ENCODE measurements at places on chromosomes 2 and 18.

GRCh38 chr2:239164335-239164871, 236.4 kb downstream of the HDAC4 start:
- peak; percentile 5 for DNase-seq

DNA sequence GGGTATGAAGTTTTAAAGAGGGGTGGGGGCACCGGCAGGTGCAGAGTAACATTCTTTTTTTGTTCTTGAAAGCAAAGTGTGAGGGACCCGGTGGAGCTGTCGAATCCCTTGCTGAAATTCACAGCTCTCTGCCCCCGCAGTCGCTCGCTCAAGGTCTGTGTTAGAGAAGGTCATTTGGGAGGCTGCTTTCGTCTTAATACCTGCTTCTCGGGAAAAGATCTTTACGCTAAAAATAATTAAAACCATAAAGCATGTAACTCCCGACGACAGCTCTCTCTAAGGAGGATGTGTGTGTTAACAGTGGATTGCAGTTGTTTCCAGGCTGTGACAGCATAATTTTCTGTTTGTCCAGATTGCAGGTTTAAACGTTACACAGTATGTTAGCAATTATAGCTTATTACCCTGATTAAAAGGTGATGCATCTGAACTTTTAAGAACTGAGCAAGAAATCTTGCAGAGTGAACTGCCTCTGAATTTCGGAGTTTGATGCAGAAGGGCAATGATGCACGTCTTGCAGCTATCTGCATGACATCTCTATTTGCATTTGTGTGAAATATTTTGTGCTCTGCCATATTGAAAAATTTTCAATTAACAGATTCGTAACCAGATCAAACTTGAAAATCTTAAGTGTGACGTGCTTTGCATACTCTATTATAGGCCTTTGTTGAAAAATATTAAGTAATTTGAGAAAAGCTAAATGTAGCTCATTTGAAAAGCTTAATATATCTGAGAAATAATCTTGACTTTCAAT, 954 bp downstream of the RAPGEF4 start:
- no peak for DNase-seq

DNA sequence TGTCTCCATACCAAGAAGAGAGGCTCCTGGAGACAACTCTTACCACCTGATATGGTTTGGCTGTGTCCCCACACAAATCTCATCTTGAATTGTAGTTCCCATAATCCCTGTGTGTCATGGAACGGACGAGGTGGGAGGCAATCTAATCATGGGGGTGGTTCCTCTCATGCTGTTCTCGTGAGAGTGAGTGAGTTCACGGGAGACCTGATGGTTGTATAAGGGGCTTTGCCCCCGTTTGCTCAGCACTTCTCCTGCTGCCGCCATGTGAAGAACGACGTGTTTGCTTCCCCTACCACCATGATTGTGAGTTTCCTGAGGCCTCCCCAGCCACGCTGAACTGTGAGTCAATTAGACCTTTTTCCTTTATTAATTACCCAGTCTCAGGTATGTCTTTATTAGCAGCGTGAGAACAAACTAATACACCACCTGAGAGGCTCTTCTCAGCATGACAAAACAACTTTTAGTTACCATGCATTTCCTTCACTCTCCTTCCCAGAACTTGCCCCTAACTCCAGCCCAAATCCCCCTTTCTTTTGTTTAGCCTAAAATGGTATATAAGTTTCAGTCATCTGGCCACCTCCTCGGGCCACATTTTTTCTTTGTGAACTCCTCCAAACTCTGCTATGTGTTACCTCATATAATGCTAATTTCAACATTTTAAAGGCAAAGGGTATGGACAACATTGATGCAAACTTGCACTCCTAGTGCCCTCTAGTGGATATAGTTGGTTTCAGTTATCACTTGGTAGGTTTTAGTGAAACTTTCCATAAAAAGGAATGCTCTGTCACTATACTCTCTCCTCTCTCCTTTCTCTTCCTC, 58.6 kb upstream of the SLC25A52 start:
- DNase-seq = peak; percentile 56

DNA sequence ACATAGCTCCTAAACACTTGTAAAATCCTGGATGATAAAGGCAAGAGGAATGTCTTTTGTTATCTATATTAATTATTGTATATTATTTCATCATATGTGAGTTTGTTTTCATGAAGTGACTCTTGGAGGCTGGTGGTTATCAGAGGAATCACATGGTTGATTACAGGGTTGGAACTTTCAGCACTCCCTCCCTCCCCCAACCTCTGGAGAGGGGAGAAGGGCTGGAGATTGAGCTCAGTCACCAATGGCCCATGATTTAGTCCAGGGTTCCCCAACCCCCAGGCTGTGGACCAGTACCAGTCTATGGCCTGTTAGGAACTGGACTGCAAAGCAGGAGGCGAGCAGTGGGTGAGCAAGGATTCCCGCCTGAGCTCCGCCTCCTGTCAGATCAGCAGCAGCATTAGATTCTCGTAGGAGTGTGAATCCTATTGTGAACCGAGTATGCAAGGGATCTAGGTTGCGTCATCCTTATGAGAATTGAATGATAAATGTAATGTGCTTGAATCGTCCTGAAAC, 37.7 kb downstream of the FBXO48 start:
- DNase-seq = no peak

GRCh38 chr18:75267643-75268363, 57.2 kb downstream of the TSHZ1 start:
- no peak for DNase-seq

All from Caco-2 (cell line).